Left lung (tissue), 14 donors: ENCODE measurements at places on chromosomes 5 and 9. TPM values are rescaled to one million over a fixed set of nuclear protein-coding genes. Genes with fewer than 3 reads are reported as not detected.

PCDHB9 gene
- total RNA-seq = 1.6 TPM

LRRC19 gene
- not detected for total RNA-seq

KCNT1 gene
- 0.26 TPM for total RNA-seq

ARHGEF39 gene
- 3.1 TPM for total RNA-seq

SYK gene
- 91.8 TPM for total RNA-seq

TMC1 gene
- not detected for total RNA-seq

OBP2B gene
- not detected for total RNA-seq

DNA sequence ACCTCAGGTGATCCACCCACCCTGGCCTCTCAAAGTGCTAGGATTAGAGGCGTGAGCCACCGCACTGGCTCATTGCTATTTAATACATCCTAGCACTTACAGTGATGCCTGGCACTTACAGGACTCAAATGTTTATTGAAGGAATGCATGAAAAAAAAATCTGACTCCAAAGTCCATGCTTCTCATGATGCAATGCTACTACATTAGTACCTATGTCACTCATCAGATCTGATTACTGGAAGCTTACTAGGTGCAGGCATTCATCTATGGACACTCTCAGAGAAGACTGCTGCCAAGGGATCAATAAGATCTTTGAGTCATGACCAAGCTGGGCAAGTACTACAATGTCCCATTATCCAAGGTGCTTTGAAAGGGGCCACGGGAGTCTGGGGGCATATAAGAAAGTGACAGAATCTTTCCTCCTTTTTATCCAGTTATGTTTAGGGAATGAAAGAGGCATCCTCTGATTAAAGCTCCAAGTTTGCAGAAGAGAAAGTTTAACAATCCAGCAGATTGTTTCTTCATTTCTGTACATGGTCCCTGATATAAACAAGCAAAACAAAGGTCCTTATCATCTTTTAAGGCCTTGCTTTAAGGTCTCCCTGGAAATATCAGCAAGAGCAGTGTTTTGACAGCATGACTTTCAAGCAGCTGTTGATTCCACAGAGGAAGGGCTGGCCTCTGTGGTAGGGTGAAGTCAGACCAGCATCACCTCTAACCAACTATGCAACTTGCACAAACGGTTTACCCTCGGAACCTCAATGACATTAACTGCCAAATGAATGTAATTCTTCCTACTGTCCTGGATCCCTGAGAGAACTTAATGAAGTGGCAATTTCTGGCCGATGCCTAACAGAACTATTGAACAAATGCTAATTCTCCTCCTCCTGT is 35.9 kb downstream of the ARPC5L start:
- no peak overlapping the region for H3K4me3 ChIP-seq
- H3K4me1 ChIP-seq = no peaks in the 10 kb centered on the region
- H3K27ac ChIP-seq = no peak overlapping the region
- H3K27me3 ChIP-seq = no peaks in the 10 kb centered on the region

DNA sequence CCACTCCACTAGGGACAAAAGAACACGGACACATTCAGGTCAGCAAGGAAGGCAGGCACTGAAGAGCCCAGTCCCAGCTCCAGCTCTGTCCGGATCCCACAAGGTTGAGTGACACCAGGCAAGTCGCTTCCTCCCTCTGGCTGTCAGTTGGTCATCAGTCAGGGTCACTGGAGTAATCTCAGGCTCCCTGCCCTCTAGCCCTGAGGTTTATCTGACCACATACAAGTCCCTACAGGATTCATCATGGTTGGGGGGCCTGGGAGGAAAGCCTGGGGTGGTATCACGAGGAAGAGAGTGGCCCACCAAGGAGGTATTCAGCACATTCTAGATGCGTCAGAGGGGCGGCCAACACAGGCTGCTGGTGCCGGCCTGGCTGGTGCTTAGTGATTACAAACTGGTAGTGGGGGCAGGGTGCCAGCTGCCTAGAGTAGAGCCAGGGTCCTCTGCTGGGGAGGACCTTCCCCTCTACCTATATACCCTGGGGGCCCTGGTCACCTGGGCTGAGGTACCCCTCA is 81.5 kb downstream of the SHB start:
- H3K27me3 ChIP-seq = no peaks in the 10 kb centered on the region
- peaks cover 5% of the 10 kb centered on the region for H3K4me1 ChIP-seq
- no peak overlapping the region for H3K27ac ChIP-seq

- H3K4me3 ChIP-seq = no peak overlapping the region
- no peaks in the 10 kb centered on the region for H3K4me1 ChIP-seq
- DNase-seq = no peak
Observed at GRCh38 chr5:160493806-160494338, 72.2 kb downstream of the PTTG1 start.

DNA sequence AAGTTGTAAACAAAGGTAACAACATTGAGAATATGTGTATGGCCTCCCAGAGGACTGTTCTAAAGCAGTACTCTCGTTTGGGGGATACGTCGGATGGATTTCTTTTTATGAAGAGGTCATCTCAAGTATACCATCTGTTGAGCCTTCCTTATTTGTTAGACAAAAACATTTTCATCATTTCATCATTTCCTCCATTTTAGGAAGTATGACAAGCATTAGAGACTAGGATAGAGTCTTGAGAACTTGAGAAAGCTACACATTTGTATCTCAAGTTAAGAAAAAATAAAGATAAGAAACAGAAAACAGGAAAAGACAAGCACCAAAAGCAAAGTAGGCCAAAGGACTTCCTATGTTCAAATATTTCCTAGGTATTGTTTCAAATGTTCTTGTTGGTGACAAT is 307.0 kb downstream of the EFNA5 start:
- no peak overlapping the region for H3K4me3 ChIP-seq
- peaks cover 41% of the 10 kb centered on the region for H3K4me1 ChIP-seq
- H3K27me3 ChIP-seq = no peaks in the 10 kb centered on the region
- DNase-seq = no peak

DNA sequence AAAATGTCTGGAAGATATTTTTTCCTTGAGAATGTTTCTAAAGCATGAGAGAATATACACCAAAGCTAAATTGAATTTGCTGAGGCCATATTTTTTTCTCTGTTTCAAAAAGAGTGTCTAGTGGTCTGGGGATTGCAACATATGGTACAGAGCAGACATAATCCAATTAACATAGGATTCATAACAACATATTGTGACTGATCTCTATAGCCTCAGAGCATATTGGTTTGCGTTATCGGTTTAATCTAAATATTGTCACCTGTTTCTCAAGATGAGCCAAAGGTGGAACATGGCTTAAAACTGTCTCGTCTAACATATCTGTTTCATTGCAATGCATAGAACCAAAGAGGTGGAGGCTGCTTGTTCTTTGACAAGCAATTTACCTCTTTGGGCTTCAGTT is 3.9 kb downstream of the PPP3R2 start:
- peaks cover 8% of the 10 kb centered on the region for H3K27me3 ChIP-seq
- no peaks in the 10 kb centered on the region for H3K36me3 ChIP-seq
- DNase-seq = no peak
- H3K4me3 ChIP-seq = no peak overlapping the region
- no peak overlapping the region for H3K27ac ChIP-seq
- H3K4me1 ChIP-seq = no peaks in the 10 kb centered on the region

DNA sequence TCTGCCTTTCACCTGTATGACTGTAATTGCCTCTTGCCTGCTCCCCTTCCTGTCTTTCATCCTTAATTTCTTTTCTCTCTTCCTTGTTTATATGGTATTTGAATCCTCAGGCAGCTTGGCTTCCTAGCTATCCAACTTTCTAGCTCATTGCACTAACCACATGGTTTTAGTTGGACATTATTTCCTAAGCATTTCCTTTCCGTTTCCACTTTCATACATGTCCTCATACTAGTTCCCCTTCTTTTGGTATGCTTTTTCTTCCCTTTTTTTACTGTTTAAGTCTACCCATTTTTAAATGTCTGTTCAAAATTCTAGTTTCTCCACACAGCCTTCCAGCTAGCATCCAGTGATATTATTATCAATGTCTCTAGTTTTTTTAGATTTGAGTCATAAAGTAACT is 6.6 kb downstream of the CWC27 start:
- DNase-seq = no peak
- no peaks in the 10 kb centered on the region for H3K27me3 ChIP-seq
- peak overlapping the region; percentile 66 for H3K27ac ChIP-seq
- peaks cover 4% of the 10 kb centered on the region for H3K36me3 ChIP-seq
- no peak overlapping the region for H3K4me3 ChIP-seq

DNA sequence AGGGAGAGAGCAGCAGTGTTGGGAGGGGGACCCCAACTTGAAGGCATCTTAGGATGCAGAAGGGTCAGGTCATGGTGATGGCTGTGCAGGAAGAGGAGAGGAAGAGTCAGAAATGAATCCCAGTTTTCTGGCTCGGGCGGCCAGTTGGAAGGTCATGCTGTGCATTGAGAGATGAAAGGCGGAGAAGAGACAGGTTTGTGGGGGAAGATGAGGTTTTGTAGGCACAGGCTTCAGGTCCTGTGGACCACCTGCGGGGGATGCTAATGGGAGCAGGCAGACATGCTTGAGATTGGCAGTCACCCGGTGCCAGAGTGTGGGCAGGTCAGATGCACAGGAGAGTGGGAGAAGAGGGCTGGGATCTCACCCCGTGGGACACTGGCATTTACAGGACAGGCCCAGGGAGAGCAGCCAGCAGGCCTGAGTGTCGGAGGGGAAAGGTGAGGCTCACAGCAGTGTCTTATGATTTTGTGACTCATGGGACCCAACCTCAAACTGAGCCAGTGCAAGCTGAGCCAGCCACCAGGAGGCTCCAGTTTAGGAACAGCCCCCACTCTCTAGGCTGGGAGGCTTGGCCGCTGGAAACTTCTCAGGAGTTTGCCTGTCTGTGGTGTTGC is 17.5 kb downstream of the STXBP1 start:
- no peaks in the 10 kb centered on the region for H3K4me1 ChIP-seq
- H3K4me3 ChIP-seq = no peak overlapping the region
- no peak overlapping the region for H3K27ac ChIP-seq
- DNase-seq = no peak
- no peaks in the 10 kb centered on the region for H3K36me3 ChIP-seq

DNA sequence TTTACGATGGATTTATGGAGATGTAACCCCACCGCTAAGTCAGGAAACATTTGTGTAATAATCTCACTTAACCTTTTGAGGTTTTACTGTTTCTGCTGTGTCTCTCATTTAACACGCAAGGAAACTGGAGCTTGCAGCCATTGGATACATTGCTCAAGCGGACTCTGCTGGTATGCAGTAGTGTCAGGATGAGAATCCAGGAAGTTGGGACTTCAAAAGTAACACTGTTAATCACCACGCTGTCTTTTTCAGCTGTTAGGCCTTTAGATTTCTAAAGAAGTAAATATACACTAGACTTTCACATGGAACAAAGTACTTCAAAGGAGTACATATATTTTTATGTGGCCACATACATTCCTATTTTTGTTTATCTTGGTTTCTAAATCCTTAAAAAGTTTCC is 114.7 kb downstream of the LPAR1 start:
- no peak overlapping the region for H3K27ac ChIP-seq
- no peaks in the 10 kb centered on the region for H3K27me3 ChIP-seq
- H3K36me3 ChIP-seq = no peaks in the 10 kb centered on the region
- no peaks in the 10 kb centered on the region for H3K4me1 ChIP-seq
- no peak for DNase-seq

DNA sequence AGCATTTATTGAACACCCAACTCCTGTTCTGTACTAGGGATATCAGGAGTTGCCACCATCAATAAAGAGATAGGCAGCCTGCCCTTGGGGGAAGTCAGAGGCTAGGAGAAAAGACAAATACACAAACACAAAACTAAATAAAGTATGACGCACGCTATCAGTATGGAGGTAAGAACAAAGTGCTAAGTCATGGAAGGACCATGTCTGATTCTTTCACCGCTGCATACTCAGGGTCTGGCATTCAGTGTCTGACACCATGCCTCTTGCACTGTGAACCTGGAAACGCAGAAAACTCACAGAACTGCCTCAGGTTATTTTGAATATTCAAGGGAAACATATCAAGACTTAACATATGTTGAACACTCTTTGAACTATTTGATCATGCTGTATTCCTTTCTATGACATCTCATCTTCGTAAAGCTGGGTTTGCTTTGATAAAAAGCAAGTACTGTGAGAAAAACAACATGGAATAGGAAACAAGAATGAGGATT is 65.3 kb downstream of the ADAMTSL1 start:
- H3K27ac ChIP-seq = no peak overlapping the region
- no peak overlapping the region for H3K4me3 ChIP-seq
- no peaks in the 10 kb centered on the region for H3K4me1 ChIP-seq
- no peaks in the 10 kb centered on the region for H3K36me3 ChIP-seq

GRCh38 chr5:176132471-176133288 is 105.5 kb upstream of the SIMC1 start:
- H3K4me3 ChIP-seq = no peak overlapping the region
- no peaks in the 10 kb centered on the region for H3K36me3 ChIP-seq
- no peaks in the 10 kb centered on the region for H3K4me1 ChIP-seq
- DNase-seq = no peak

DNA sequence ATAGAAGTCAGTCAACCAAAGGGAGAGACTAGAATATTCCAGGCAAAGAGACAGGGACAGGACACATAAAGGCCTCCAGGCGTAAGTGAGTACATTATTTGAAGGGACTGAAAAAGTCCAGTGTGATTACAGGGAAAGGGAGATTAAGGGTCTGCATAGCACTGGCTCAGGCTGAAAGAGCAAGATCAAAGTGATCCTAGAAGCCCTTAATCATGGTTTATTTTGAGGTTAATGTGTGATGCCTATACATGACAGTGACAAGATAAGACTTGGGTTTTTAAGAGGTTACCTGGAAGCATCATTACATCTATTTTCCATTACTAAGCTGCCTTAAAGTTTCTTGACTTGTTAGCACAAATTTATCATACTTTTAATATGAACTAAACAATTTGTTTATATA is 25.8 kb downstream of the LMBRD2 start:
- no peaks in the 10 kb centered on the region for H3K4me1 ChIP-seq
- H3K36me3 ChIP-seq = no peaks in the 10 kb centered on the region
- H3K27me3 ChIP-seq = no peaks in the 10 kb centered on the region
- no peak overlapping the region for H3K27ac ChIP-seq
- DNase-seq = no peak
- H3K4me3 ChIP-seq = no peak overlapping the region

DNA sequence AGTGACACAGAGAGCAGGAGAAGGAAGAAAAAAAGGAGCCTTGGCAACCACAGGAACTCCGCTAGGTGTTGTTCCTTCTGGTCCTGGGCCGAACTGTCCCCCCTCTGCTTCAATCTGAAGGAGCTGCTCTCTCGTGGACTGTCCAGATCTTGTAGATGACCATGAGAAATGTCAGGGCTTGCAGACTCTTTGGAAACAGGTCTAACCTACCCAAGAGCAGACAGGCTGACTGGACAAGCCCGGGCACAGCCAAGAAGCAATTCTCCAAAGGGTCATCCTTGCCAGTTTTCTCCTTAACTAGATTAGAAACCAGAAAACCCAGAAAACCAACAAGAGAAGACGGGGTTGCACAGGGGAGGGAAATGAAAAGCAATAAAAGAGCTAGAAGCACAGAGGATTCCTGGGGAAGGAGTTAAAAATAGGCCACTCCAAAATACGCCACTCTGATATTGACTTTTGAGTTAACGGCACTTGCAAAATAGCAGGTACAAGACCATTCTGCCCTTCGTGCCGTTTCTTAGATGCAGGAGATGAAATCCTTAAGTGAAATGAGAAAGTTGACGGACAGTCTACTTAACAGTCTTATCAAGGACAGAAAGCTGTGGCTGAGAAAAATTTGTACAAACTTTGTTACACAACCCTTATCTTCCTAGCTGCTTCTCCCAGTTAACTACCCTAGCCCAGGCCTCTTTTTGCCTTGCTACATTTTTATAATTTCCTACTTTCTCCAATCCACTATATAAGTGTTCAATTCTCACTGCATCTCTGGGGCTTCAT is 5.8 kb downstream of the GCNT4 start:
- no peak for DNase-seq
- H3K4me3 ChIP-seq = no peak overlapping the region

GRCh38 chr5:61637566-61637965 is 305.5 kb downstream of the ZSWIM6 start:
- no peaks in the 10 kb centered on the region for H3K27me3 ChIP-seq
- DNase-seq = no peak
- H3K4me3 ChIP-seq = no peak overlapping the region
- no peaks in the 10 kb centered on the region for H3K4me1 ChIP-seq
- no peak overlapping the region for H3K27ac ChIP-seq
- H3K36me3 ChIP-seq = no peaks in the 10 kb centered on the region
